CD4-positive, CD25-positive, alpha-beta regulatory T cell (primary cell): ENCODE measurements at places on chromosomes 16 and 17. TPM values are rescaled to one million over a fixed set of nuclear protein-coding genes. Genes with fewer than 3 reads are reported as not detected.

GRCh38 chr16:66925322-66925840 lies at the start of gene RRAD:
TSS of gene RRAD (minus strand) at chr16:66925535. CDS start at chr16:66925179, 356 bp downstream.
- H3K27ac ChIP-seq: no peak within 1 kb of the TSS
- peaks cover 15% of the 10 kb centered on the region for H3K4me1 ChIP-seq
- no peak for DNase-seq
- no peak within 1 kb of the TSS for H3K4me3 ChIP-seq
- peaks cover 11% of the 10 kb centered on the region for H3K27me3 ChIP-seq

- peak overlapping the region; percentile 90 for H3K27ac ChIP-seq
- H3K4me3 ChIP-seq: peak overlapping the region; percentile 92
- no peaks in the 10 kb centered on the region for H3K27me3 ChIP-seq
- DNase-seq: no peak
Observed at GRCh38 chr16:74700116-74700437, 585 bp downstream of the MLKL start.

DNA sequence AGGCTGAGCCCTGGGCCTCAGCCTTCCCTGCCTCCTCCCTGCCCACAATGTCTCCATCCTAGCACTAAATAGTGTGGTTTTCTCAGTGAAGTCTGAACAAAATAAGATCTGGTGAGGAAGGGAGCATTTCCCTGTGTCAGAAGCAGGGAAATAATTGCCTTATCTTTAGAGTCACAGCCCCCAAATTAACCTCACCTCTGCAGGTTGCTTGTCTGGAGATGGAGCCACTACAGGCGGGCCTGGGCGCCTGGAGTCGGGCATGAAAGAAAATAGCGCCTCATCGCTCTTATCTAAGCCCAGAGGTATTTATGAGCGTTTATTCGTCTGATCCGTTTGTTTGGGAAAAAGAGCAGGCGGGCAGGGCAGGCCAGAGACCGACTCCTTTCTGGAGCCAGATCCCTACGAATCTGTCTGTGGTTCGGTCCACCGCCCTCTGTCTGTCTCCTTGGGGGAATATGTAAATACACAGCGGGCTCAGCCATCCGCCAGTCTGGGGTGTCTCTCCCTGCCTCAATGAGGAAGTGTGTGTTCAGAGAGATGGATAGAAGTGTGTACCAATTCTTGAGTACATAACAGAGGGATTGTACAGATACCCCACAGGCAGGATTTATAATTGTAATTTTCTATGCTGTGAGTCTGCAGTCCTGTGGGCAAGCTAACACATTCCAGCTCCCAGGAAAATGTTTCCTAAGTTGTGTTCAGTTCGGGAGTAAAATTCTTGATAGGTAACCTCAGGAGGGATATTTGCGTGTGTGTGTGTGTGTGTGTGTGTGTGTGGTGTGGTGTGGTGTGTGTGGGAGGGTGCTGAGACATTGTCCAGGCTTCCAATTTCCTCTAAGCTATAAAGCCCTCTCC lies 4.3 kb downstream of the HOXB6 start:
- H3K36me3 ChIP-seq: no peaks in the 10 kb centered on the region
- peaks cover 58% of the 10 kb centered on the region for H3K27me3 ChIP-seq
- peaks cover 53% of the 10 kb centered on the region for H3K4me1 ChIP-seq
- DNase-seq: no peak
- no peak overlapping the region for H3K27ac ChIP-seq

DNA sequence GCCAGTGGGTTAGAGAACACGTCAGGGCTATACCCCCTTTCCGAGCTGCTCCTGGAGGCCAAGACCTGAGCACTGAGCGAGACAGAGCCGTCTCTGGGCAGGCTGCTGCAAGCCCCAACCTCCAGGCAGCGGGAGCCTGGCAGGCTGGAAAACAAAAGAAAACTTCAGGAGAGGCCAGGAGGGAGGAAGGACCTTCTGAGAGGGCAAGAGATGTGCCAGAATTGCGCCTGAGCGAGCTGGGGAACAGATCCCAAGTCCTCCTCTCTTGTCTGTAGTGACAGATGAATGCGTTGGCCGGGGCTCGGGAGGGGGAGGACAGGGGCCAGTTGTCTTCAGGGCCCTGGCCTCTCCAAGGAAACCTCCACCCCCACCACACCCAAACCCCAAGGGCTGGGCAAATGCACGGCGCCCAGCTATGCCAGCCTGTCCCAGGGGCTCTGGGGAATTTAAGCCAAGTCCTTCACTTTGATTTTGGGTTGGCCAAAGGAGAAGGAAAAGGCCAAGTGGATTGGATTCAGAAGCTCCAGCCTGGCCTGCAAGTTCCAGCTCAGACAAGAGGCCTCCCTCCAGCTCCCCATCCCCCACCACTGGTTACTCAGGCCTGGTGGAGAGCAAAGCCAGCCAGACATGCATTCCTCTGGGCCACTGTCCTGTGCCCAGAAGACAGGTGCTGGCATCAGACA lies 18.1 kb downstream of the SDK2 start:
- no peaks in the 10 kb centered on the region for H3K27me3 ChIP-seq
- H3K36me3 ChIP-seq: no peaks in the 10 kb centered on the region
- no peak overlapping the region for H3K4me3 ChIP-seq
- DNase-seq: no peak

GRCh38 chr16:52545898-52546266 lies 1.1 kb downstream of the TOX3 start:
- H3K36me3 ChIP-seq: no peaks in the 10 kb centered on the region
- H3K4me3 ChIP-seq: no peak overlapping the region
- DNase-seq: no peak

DNA sequence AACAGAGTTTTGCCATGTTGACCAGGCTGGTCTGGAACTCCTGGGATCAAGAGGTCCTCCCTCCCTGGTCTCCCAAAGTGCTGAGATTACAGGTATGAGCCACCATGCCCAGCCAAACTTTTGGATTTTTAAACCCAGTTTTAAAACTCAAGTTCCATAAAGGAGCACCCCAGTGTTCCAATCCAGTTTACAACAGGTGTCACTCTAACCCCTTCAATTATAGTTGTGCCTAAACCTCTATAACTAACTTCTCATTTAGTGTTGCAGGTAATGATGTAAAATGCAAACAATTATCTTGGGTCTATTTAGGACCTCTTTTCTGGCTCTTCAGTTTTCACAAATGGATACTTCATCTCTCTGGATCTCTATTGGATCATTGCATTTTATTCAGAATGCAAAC lies 7.8 kb upstream of the ADAP2 start:
- no peaks in the 10 kb centered on the region for H3K36me3 ChIP-seq
- H3K4me1 ChIP-seq: no peaks in the 10 kb centered on the region
- no peak for DNase-seq
- no peaks in the 10 kb centered on the region for H3K27me3 ChIP-seq

DNA sequence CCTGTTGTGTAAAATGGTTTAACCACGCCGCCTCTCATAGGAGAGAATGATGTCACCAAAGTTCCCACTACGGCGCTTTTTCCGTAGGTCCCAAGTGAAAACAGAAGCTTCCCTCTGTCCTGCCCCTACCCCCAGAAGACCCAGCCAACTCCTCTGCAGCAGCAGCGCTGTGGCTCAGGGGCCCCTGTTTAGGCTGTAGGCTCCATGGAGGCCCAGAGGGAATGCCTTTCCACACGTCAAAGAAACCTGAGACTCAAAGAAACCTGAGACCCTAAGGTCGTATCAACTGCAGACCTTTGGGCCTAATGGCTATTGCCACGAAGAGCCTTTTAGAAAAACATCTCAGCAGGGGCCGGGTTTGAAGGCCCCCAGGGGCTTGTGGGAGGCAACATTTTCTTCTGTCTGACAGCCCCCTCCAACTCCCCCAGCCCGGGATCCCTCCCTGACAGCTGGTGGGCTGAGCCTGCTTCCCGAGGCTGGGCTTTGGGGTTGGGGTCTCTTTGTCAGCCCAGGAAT lies 43.1 kb upstream of the MEAK7 start:
- H3K36me3 ChIP-seq: no peaks in the 10 kb centered on the region
- no peaks in the 10 kb centered on the region for H3K27me3 ChIP-seq
- H3K27ac ChIP-seq: peak overlapping the region; percentile 21
- H3K4me1 ChIP-seq: peaks cover 42% of the 10 kb centered on the region
- DNase-seq: no peak
- no peak overlapping the region for H3K4me3 ChIP-seq

DNA sequence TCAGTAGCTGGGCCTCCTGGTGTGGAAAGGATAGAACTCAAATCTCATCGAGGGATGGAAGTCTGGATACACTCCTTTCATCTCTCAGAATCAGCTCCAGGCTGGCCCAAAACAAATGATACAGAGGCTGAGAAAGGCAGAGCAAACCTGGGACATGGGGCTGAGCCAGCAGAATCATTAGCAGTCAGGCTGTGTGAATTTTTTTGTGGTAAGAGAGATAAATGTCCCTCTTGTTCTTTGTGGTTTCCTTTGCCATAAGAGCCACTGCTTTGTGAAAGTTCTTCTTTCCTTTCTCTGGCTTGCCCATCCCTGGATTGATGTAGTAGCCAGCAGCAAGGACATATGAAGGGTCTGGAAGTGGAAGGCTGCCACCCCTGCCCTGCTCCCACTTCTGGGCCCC lies 146.2 kb downstream of the CDH13 start:
- no peak overlapping the region for H3K27ac ChIP-seq
- no peaks in the 10 kb centered on the region for H3K4me1 ChIP-seq
- DNase-seq: no peak
- H3K36me3 ChIP-seq: no peaks in the 10 kb centered on the region

- no peak overlapping the region for H3K27ac ChIP-seq
- no peaks in the 10 kb centered on the region for H3K4me1 ChIP-seq
- peaks cover 15% of the 10 kb centered on the region for H3K36me3 ChIP-seq
- no peak for DNase-seq
- no peak overlapping the region for H3K4me3 ChIP-seq
- H3K27me3 ChIP-seq: no peaks in the 10 kb centered on the region
Observed at GRCh38 chr17:80946449-80946848, 45.2 kb upstream of the CHMP6 start.

DNA sequence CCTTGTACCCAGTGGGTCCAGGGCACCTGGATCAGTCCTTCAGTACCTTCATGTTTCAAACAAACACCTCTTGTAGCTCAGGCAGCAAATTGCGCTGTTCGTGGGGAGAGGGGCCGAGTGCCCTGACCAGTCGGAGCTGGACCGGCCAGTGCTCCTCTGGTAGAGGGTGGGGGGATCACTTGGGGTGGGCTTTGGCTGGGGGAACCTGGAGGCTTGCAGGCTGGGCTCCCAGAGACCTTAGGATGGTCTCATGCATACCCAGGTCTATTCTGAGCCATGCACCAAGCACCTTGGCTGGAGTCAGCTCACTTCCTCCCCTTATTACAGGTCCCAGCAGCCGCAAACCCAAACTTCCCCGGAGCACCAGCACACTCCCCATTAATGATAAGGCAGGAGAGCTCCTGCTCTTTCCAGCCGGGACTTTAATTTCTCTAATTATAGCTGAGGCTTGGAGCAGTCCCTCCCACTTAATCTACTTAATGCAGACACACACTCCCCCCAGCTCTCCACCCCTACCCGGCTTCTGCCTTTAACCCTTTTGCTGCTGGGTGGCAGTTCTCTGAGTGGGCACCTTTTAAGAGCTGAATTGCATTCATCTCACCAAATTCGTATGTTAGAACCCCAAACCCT lies 26.3 kb upstream of the MGAT5B start:
- H3K4me1 ChIP-seq: peaks cover 8% of the 10 kb centered on the region
- no peaks in the 10 kb centered on the region for H3K36me3 ChIP-seq
- DNase-seq: no peak
- no peak overlapping the region for H3K4me3 ChIP-seq
- no peak overlapping the region for H3K27ac ChIP-seq
- peaks cover 17% of the 10 kb centered on the region for H3K27me3 ChIP-seq

GRCh38 chr16:56513972-56514371 lies 5.9 kb downstream of the BBS2 start:
- H3K4me3 ChIP-seq: no peak overlapping the region
- peaks cover 15% of the 10 kb centered on the region for H3K4me1 ChIP-seq
- peaks cover 35% of the 10 kb centered on the region for H3K36me3 ChIP-seq

DNA sequence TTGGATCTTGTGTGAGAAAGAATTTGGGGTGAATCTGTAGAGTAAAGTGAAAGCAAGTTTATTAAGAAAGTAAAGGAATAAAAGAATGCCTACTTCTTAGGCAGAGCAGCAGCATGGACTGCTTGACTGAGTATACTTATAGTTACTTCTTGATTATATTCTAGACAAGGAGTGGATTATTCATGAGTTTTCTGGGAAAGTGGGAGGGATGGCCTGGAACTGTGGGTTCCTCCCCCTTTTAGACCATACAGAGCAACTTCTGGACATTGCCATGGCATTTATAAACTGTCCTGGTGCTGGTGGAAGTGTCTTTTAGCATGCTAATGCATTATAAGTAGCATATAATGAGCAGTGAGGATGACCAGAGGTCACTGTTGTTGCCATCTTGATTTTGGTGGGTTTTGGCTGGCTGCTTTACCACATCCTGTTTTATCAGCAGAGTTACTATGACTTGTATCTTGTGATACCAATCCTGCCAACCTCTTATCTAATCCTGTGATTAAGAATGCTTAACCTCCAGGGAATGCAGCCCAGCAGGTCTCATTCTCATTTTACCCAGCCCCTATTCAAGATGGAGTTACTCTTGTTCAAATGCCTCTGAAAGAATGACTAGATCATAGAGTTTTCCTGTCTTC lies 58.7 kb downstream of the HSD17B2 start:
- no peak overlapping the region for H3K27ac ChIP-seq
- peaks cover 2% of the 10 kb centered on the region for H3K27me3 ChIP-seq
- H3K4me1 ChIP-seq: no peaks in the 10 kb centered on the region
- H3K4me3 ChIP-seq: no peak overlapping the region

DNA sequence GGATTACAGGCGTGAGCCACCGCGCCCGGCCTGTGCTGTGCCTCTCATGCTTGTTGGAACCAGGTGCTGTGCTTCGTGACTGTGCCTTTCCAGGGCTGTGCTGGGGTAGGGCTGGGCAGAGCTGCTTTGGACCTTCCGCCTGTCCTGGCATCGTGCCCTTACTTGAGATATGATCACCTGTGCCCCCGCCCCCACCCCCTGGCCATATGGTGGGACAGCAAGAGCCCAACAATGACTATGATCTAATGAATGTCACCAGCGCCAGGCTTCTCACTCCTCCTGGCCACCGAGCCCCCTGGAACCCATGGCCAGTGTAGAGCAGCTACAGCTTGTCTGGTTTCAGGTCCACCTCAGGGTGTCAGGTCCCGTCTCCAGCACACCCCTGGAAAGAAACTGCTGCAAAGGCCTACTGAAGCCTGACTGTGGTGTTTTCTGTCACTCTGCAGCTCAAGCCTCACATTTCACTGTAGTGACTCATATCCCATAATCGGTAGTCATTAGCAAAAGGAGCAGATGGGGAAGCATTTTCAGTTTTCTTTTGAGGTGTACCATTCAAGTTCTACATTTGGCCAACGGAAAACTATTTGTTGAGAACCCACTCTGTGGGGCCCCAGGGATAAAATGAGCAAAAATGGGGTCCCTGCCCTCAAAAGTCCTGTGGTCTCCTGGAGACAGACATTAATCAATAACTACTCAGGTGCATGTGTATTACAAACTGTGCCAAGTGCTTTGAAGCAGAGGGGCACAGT lies 22.1 kb downstream of the FCSK start:
- no peaks in the 10 kb centered on the region for H3K27me3 ChIP-seq
- peaks cover 32% of the 10 kb centered on the region for H3K36me3 ChIP-seq
- H3K27ac ChIP-seq: no peak overlapping the region
- DNase-seq: peak; percentile 71
- no peak overlapping the region for H3K4me3 ChIP-seq

The LGALS9B gene
- not detected for total RNA-seq

The MYH2 gene
- not detected for total RNA-seq

The GPR179 gene
- total RNA-seq: 0.07 TPM

The KRTAP4-6 gene
- not detected for total RNA-seq
